ENCODE measurements at places on chromosomes 12 and 14. TPM values are rescaled to one million over a fixed set of nuclear protein-coding genes. Genes with fewer than 3 reads are reported as not detected.

The CCT2 gene
- 311 TPM for total RNA-seq

The GOLGA5 gene
- 50.6 TPM for total RNA-seq

The FAM181A gene
- total RNA-seq, result not detected

The RFX4 gene
- total RNA-seq, result not detected

The SNRNP35 gene
- 12.6 TPM for total RNA-seq

Data from Karpas-422 (cell line).